Effector memory CD4-positive, alpha-beta T cell (primary cell): ENCODE measurements at places on chromosomes 16 and 17.

GRCh38 chr16:29812754-29813643, 1.0 kb downstream of the PRRT2 start:
- no peak for DNase-seq

DNA sequence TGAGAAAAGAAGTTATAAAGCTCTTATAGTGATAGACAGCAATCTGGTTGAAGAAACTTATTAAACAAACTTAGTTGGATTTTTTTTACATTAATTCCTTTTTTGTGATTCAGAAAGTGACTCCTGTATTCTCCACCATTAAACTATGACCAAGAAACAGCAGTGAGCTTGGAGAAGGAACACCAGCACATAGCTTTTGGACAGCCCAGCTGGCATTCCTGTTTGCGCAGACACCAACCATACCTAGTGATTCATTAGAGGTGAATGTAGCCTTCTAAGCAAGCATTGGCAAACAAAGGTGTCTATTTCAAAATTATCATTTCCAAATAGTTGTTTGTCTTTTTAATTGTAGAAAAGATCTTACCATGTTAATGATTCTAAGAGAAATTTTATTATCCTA, 94.4 kb downstream of the STXBP4 start:
- DNase-seq: no peak

DNA sequence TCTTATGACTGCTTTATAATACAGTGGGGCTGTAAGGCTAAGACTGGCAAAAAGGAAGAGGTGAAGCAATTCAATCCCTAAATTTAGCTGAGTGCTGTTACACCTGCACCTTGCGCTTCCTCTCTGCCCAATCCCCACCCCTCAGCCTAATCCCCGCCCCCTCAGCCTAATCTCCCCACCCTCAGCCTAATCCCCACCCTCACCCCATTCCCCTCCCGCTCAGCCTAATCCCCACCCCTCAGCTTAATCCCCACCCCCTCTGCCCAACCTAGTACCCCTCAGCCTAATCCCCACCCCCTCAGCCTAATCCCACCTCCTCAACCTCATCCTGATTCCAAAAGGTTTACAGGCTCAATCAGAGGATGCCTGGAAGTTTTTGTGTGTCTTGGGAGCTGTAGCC, 155.5 kb downstream of the PMP22 start:
- DNase-seq: no peak

DNA sequence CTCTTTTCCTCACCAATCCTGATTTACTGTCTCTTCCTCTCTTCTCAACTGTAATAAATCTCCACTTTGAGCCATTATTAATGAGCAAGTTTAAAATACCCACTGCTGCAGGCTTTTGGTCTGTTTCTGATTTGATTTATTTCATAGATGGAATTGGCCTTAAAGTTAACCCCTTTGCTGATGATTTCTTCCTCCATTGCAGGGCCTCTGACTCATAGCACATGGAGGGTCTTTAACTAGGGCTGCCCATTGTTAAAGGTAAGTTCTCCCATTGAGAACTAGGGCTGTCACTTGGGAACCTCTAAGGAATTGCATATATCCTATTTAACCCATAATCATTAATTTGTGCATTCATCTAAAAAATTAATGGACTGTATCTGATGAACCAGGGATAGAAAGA, 221.2 kb downstream of the CA10 start:
- DNase-seq: no peak

GRCh38 chr16:50694206-50694605, 800 bp downstream of the NOD2 start:
- no peak for DNase-seq

- no peak for DNase-seq
Observed at GRCh38 chr16:23968176-23968575, 132.4 kb downstream of the PRKCB start.

- DNase-seq: no peak
Observed at GRCh38 chr17:19991252-19991885, 13.7 kb upstream of the AKAP10 start.

GRCh38 chr16:69187446-69188235, 677 bp downstream of the SNTB2 start:
- DNase-seq: peak; percentile 29

- DNase-seq: no peak
Observed at GRCh38 chr16:4090351-4090851, 25.8 kb downstream of the ADCY9 start.

DNA sequence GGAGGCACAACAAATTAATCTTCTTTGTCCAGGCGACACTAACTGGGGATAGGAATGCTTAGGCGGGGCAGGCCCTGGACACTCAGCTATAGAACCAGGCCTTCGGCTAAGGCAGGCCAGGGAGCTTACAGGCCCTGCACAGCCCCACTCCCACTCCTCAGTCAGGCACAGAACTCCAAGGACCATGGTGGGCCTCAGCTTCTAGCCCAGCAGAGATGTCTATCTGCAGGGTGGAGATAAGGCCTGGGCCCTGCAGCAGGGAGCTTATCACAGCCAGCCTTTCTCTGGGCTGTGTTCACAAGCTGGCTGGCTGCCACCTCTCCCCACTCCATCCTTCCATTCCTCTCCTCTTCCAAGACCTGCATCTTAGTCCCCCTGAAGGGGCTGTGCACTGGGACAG, 68.1 kb downstream of the TMEM132E start:
- no peak for DNase-seq

- DNase-seq: no peak
Observed at GRCh38 chr16:67474551-67475455, 6.2 kb downstream of the ATP6V0D1 start.

DNA sequence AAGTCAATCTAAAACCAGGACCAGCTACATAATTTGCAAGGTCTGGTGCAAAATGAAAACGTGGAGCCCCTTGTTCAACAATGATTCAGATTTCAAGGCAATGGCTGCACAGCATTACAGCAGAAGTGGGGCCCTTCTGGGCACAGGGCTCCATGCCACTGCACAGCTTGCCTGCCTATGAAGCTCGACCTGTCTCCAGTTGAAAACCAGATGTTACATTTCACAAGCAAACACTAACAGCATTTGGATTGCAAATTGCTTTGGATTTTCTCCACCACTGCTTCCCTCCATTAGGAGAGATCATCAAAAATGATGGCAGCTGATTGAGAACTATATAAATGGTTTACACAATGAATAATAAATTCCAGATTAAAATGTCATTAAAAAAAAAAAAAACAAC, 551.4 kb upstream of the ZFHX3 start:
- DNase-seq: no peak

DNA sequence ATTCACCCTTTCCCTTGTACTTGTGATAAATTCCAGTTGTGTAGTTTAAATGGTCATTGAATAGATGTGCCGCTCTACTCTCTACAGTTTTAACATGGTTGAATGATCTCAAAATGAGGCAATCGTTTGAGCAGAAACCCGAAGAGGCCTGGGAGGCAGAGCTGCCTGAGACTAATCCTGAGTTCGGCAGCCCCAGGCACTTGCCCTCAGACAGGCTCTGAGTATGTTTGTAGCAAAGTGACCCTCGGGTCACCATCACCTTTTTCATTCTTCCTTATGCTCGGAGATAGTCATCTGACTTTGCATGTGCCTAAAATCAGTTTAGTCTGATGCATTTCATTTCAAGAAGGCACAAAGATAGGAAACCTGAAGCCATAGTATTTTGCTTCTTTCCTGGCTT, 184.0 kb upstream of the RBFOX1 start:
- no peak for DNase-seq

GRCh38 chr16:67868290-67868689, 4.6 kb upstream of the EDC4 start:
- DNase-seq: no peak

DNA sequence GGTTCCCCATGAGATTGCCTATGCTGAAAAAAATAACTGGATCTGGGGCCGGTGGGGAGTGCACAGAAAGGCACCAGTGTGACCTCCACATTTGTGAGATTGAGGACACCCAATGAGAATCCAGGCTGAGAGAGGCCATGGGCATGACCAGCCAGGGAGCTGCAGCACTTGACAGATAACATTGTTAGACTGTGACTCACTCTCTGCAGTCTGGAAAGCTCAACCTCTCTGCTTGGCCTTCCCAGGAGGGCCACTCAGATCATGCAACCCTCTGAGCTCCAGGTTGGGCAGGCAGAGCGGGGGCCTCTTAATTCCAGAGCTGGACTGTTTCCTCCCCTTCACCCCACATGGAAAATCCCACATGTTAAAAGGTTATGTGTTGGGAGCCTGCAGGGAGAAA, 30.1 kb downstream of the FZD2 start:
- no peak for DNase-seq

- no peak for DNase-seq
Observed at GRCh38 chr16:85216522-85217375, 104.5 kb upstream of the CIBAR2 start.

DNA sequence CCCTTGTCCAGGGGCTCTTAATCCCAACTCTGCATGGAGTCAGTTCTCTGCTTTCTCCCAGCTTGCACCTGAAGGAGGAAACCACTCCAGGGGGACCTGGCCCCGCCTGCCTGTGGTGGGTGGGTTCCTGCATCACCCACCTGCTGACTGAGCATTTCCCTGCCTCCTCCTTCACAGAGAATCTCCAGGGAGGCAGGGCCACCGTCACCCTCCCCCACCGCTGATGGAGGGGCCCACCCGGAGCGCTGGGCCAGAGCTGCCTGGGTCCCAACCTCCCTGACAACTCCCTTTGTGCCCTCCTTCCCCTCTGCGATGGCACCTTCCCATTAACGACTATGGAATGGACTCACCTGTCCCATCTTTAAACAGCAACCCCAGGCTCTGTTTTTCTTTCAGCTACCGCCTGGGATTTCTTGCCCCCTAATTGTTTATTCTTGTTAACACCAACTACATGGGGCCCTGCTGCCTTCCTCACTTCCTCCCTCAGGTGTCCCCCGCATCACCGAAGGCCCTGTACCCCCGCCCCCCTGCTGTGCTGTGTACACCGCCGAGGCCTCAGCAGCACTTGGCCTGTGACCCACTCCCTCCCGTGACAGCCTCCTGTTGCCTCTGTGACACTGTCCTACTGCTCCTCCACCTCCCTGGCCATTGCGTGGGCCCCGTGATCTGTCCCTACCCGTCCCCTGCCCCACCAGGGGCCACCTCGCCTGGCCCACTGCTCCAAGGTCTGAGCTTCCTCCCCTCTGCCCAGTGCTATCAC, 842 bp upstream of the TEDC2 start:
- DNase-seq: no peak

DNA sequence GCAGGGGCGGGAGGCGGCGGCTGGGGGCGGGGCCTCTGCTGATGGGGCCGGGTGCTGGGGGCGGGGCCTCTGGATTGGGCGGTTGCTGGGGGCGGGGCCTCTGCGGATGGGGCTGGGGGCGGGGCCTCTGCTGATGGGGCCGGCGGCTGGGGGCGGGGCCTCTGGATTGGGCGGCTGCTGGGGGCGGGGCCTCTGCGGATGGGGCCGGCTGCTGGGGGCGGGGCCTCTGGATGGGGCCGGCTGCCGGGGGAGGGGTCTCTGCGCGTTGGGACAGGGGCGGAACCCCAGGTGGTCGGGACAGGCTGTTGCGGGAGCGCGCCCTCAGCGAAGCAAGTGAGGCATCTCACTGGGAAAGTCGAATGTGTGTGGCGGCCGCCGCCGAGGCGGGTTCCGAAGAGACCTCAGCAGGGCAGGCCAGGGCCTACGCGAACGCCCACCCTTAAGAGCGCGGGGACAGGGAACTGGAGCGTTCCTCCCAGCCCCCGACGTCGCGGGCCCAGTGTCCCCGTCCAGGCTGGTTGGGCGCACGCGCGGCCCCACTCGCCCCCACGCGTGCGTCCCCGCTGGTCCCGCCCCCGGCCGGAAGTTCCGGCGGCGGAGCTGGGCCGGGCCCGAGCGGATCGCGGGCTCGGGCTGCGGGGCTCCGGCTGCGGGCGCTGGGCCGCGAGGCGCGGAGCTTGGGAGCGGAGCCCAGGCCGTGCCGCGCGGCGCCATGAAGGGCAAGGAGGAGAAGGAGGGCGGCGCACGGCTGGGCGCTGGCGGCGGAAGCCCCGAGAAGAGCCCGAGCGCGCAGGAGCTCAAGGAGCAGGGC, at the start of gene STUB1:
STUB1 (plus strand) TSS at position 597 of the 811 bp plus-strand sequence; CDS start at position 713, 116 bp downstream.
- peak; percentile 84 for DNase-seq

- no peak for DNase-seq
Observed at GRCh38 chr17:71633391-71633849, 487.4 kb upstream of the SOX9 start.

DNA sequence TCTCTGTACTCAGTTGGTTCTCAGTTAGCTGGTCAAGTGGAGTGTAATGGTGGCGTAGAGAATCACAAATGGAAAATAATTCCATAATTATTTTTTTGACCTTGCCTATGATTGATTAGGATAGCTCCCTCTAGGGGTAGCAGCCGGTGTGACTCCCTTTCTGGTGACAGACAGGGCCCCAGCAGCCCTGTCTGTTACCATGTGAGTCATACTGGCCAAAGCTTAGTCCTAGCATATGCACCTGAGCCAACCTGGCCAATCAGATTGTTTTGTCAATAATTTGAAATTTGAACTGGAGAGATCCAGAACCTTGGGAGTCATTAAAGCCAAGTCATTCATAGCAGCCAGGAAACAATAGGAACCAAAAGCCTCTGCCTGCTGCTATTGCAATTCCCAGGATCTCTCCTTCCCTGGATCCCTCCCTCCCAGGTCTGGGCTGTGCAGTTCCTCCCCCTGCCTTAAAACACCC, 5.6 kb downstream of the PNPO start:
- peak; percentile 60 for DNase-seq

DNA sequence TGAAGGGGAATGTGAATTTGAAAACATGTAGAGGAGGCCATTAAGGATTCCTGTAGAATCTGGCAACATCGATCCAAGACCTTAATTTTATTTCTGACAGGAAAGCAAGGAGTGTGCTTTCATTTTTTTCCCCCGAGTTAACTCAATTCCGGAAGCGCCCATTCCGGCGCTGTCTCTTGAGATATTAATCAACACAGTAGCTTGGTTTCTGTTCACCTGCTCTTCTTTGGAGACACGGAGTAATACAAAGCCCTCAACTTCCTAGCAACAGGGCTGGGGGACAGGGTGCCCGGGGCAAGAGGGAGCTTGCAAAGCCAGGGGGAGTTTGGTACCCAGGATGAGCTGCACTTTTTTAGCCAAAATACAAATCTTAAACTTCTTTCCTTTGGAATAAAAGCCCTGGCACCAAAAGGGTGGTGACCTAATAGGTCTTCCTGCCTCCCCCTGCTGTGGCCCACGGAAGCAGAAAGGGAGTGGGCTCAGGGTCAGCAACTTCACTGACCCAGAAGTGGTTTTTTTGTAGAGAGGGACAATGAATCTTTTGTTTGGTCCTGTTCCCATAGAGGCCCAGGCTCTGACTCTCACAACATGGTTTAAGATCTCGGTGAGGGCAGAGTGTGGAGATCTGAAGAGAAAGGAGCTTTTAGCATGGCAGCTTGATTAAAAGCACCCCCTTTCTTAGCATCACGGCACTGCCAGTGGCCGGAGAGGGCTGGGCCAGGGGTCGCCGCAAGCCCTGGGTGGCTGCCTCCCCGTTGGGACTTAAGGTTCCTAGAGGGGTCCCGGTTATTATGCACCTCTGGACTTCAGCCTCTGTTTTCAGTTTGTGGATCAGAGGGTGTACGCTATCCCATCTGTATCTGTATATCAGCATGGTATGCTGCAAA, 207.3 kb downstream of the CCDC182 start:
- no peak for DNase-seq

- DNase-seq: no peak
Observed at GRCh38 chr16:52470585-52470984, 76.4 kb downstream of the TOX3 start.
